HCT116 (cell line): ENCODE measurements at places on chromosomes 1 and 21. TPM values are rescaled to one million over a fixed set of nuclear protein-coding genes. Genes with fewer than 3 reads are reported as not detected.
A peak's percentile ranks its signal among the peaks of the same experiment; 100 is the strongest.

GRCh38 chr21:28090546-28090945, 902.1 kb downstream of the LTN1 start:
- no peak overlapping the region for H3K27ac ChIP-seq
- H3K4me3 ChIP-seq = no peak overlapping the region
- no peaks in the 10 kb centered on the region for H3K36me3 ChIP-seq
- H3K27me3 ChIP-seq = no peaks in the 10 kb centered on the region
- no peaks in the 10 kb centered on the region for H3K4me1 ChIP-seq

The SERINC2 gene
- total RNA-seq = 50.1 TPM

DNA sequence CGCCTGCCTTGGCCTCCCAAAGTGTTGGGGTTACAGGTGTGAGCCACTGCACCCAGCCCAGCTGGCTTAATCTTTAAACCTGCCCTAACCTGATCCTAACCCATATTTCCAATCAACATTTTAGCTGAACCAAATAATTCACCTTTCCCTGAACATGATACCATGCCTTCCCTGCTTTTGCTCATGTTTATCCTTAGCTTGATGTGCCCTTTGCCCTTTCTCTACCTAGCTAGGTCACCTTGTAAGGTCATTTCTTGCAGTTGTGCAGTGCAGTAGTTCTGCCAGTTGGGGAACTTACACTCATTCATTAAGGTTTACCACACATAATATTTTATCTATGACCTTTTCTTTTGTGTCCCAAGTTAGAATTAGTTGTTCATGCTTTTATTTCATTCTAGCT, 5.3 kb downstream of the UAP1 start:
- H3K4me3 ChIP-seq = no peak overlapping the region
- peaks cover 13% of the 10 kb centered on the region; the same call in 1 of the 2 replicates for H3K36me3 ChIP-seq
- no peak overlapping the region for H3K27ac ChIP-seq
- no peaks in the 10 kb centered on the region for H3K27me3 ChIP-seq
- DNase-seq = no peak

DNA sequence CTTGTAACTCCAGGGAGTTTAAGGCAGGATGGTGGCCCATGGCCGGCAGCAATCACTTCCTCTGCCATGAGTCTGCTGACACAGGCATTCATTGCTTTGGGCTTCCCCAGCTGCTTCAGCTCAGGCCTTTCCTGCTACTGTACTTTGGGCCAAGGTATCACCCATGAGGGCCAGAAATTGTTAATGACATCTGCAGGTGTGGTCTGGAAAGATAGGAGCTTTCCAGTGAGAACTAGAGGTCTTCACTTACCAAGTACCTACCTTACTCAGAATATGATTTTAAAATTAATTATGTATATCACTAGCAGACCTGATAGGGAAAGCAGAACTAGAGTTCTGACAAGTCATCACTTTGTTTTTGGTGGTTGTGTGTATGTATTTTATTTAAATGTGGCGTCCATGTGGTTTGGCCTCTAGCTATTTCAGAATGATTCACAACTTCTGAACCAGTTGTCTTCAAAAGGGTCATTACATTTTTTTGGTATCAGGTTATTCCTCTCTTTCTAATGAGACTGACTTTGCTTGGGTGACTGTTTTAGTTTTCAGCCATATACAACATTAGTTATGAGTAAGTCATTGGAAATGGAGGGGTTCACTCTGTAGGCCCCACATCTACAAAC, 2.7 kb downstream of the RGL1 start:
- no peak overlapping the region for H3K27ac ChIP-seq
- H3K4me3 ChIP-seq = no peak overlapping the region
- no peaks in the 10 kb centered on the region for H3K36me3 ChIP-seq
- no peaks in the 10 kb centered on the region for H3K27me3 ChIP-seq

The CELA2A gene
- 1.6 TPM for total RNA-seq

DNA sequence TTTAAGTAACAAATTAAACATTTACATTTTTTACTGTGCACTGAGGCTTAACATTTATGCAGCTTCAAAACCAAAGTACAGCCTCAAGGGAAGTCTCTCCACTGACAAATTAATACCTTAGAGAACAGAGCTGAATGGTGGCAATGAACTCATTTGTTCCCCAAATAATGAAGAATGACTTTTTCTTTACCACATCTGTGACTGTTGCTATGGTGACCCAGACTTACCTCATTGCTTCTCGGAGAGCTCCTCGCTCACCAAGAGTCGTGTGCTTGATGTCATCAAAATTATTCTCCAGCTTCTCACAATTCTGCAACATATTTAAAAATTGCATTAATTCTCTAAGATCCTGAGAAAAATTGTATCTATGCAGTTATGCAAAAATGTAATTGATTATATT, 92.9 kb downstream of the DPYD start:
- H3K4me1 ChIP-seq = no peaks in the 10 kb centered on the region
- H3K27me3 ChIP-seq = no peaks in the 10 kb centered on the region
- H3K4me3 ChIP-seq = no peak overlapping the region
- no peak for DNase-seq
- H3K27ac ChIP-seq = no peak overlapping the region
- no peaks in the 10 kb centered on the region for H3K36me3 ChIP-seq

DNA sequence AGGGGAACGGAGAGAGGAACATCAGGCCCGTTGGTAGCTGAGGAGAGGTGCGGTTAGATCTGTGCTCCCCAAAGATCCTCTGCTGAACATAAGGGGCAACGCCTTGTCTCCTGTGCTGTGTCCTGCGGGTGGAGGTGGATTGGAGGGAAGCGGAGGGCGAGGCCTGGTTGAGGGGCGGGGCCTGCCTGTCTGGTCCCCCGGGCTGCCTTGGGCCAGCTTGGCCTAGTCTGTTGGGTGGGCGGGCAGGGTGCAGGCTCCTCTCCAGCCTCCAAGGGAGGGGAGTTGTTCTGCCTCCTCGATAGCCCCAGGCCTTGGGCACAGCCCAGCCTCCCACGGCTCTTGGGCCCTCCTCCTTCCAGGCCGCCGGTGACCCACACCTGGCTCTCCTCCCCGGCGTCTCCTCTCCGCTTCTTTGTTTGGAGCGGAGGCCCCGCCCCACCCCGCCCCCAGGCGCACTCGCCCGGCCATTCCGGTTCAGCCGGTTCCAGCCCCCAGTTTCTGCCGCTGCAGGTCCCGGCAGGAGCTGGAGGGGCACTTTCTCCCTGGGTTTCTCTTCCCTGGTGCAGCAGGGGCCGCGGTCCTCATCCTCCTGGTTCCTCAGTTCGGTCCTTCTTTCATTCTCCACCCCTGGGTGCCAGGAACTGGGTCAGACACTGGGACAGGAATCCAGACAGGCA, 19.4 kb downstream of the PTPRF start:
- H3K27ac ChIP-seq = peak overlapping the region; percentile 81
- H3K36me3 ChIP-seq = peaks cover 7% of the 10 kb centered on the region
- H3K4me3 ChIP-seq = peak overlapping the region; percentile 55
- peaks cover 51% of the 10 kb centered on the region for H3K4me1 ChIP-seq

The S100A9 gene
- total RNA-seq = 0.59 TPM

DNA sequence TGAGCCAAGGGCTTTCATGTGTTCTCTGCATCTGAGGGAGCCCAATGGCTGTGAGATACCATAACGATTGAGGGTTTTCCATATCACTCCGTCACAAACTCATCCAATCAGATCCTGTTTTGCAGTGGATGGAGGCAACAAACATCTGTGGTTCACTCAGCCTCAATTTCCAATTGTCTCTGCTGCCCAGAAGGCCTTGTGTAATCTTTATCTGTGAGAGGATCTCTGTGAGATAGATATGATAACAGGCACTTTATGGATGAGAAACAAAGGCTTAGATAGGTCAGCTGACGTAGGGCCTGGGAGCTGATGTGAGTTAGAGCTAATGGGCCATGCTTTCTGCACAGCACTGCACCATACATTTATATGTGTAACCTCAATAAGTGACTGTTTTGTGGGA, 3.3 kb upstream of the MTARC1 start:
- no peak overlapping the region for H3K4me3 ChIP-seq
- no peaks in the 10 kb centered on the region for H3K36me3 ChIP-seq
- H3K4me1 ChIP-seq = peaks cover 9% of the 10 kb centered on the region
- DNase-seq = no peak
- H3K27ac ChIP-seq = no peak overlapping the region

The MCOLN2 gene
- total RNA-seq = 11.3 TPM

The AADACL4 gene
- not detected for total RNA-seq

The OR2L8 gene
- total RNA-seq = not detected

GRCh38 chr1:43302201-43302600, 1.4 kb downstream of the TIE1 start:
- no peak for DNase-seq
- no peaks in the 10 kb centered on the region for H3K27me3 ChIP-seq
- no peak overlapping the region for H3K27ac ChIP-seq
- H3K4me1 ChIP-seq = peaks cover 7% of the 10 kb centered on the region; the same call in 1 of the 2 replicates
- no peak overlapping the region for H3K4me3 ChIP-seq

DNA sequence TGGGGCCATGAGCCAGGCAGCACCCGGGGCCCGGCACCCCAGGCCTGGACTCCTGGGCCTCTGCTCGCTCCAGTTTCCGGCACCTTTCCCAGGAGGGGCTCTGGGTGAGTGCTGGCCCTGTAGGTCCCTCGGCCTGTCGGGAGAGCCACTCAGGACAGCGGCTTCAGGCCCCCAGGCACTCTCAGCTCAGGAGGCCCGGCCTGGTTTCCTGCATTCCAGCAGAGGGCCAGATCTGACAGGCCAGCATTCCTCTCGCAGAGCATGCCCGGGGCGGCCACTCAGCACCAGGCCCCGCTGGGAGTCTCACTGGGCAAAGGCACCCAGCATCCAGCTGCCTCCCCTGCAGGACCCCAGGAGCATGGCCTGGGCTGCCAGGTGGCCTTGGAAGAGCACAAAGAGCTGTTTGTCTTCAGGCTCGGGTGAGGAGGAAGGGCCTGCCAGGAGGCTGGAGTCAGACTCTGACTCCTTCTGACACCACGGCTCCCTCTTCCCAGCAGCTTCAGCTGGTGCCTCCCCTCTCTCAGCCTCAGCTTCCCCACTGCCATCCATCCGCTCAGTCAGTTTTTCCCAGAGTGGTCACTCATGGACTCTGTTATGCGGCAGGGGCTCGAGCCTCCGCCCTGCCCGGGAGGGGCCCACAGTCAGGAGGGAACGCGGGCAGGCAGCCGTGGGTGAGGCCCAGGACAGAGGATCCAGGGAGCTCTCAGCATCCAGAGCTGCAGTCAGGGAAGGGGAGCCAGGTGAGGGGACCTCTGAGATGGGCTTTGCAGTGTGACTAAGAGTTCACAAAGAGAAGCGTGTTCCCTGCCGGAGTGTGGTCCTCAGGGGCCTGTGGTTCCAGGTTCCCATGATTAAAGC, 51.7 kb downstream of the WNT9A start:
- H3K4me3 ChIP-seq = no peak overlapping the region
- no peaks in the 10 kb centered on the region for H3K27me3 ChIP-seq
- H3K4me1 ChIP-seq = peaks cover 27% of the 10 kb centered on the region
- no peak overlapping the region for H3K27ac ChIP-seq
- no peaks in the 10 kb centered on the region for H3K36me3 ChIP-seq
- DNase-seq = no peak

GRCh38 chr1:42968654-42969053, 10.0 kb upstream of the SLC2A1 start:
- H3K27ac ChIP-seq = no peak overlapping the region
- no peaks in the 10 kb centered on the region for H3K27me3 ChIP-seq
- DNase-seq = no peak

GRCh38 chr1:75130865-75131564, 3.2 kb upstream of the LHX8 start:
- no peaks in the 10 kb centered on the region for H3K4me1 ChIP-seq
- no peak overlapping the region for H3K27ac ChIP-seq
- no peak for DNase-seq
- 0 out of 2 replicates have a peak, but pooled peaks cover 4% of the 10 kb centered on the region for H3K27me3 ChIP-seq
- H3K36me3 ChIP-seq = no peaks in the 10 kb centered on the region

GRCh38 chr1:51936531-51936930, 54.0 kb downstream of the RAB3B start:
- H3K27ac ChIP-seq = no peak overlapping the region
- no peak overlapping the region for H3K4me3 ChIP-seq
- no peaks in the 10 kb centered on the region for H3K36me3 ChIP-seq
- no peak for DNase-seq
- peaks cover 4% of the 10 kb centered on the region; the same call in 1 of the 2 replicates for H3K4me1 ChIP-seq

The BEST4 gene
- 0.52 TPM for total RNA-seq

DNA sequence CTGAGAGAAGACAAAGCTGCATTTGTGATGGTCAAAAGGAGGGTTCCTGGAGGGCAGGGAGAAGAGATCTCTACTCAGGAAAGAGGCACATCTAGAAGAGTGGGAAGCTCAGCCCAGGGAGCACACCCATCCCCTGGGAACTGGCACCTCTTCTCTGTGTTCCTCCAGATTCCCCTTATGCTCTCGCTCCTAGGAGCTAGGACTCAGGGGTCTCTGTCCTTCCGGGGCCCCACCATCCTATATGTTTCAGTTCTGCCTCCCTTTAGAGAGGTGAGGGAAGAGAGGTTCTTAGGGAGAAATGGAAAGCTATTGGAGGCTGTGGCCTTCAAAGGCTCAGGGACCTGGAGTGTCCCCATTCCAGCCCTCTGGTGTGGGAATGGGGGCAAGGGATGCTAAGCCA, 4.6 kb upstream of the PPM1J start:
- H3K27me3 ChIP-seq = no peaks in the 10 kb centered on the region
- H3K4me3 ChIP-seq = no peak overlapping the region
- peaks cover 24% of the 10 kb centered on the region for H3K4me1 ChIP-seq
- H3K36me3 ChIP-seq = no peaks in the 10 kb centered on the region
- no peak for DNase-seq

GRCh38 chr1:41149570-41149969, 92.5 kb downstream of the SCMH1 start:
- no peaks in the 10 kb centered on the region for H3K27me3 ChIP-seq
- no peaks in the 10 kb centered on the region for H3K36me3 ChIP-seq
- no peak overlapping the region for H3K27ac ChIP-seq
- no peak for DNase-seq
- H3K4me3 ChIP-seq = no peak overlapping the region
- no peaks in the 10 kb centered on the region for H3K4me1 ChIP-seq

- H3K27me3 ChIP-seq = no peaks in the 10 kb centered on the region
- no peak for DNase-seq
- no peaks in the 10 kb centered on the region for H3K36me3 ChIP-seq
- H3K4me1 ChIP-seq = peaks cover 14% of the 10 kb centered on the region
- H3K27ac ChIP-seq = no peak overlapping the region
- no peak overlapping the region for H3K4me3 ChIP-seq
These were observed 5.4 kb downstream of the TRIM62 start for GRCh38 chr1:33176362-33176850.

DNA sequence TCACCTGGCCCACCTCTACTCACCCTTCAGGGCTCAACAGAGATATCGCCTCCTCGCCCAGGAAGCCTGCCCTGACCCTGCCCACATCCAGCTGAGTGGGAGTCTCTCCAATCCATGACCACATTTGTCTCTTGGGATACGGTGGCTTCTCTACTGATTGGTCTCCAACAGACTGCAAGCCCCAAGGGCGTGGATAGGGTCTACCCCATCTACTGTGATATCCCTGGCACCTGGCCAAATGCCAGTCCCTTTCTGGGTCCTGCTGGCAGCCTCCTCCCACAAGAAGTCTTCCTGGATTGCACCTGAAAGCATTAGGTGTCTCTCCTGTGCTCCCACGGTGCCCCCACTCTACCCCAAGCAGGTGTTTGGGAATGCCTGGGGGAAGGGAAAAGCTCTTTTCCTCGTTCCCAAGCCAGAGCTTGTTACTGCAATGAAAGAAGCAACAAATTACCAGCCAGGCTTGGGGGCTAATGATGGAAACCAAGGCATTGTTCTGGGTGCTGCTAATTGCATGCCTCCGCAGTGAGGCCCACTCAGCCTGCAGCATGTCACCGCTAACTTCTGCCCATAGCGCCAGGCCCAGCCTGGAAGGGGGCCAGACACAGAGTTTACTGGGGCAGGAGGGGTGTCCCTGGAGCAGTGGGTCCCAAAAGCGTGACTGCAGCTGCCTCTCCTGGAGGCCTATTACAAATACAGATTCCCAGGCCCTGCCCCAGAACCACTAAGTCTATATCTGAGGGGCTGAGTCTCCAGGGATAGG, 90.7 kb upstream of the IFFO2 start:
- DNase-seq = no peak
- H3K27ac ChIP-seq = no peak overlapping the region
- H3K4me3 ChIP-seq = no peak overlapping the region
- peaks cover 4% of the 10 kb centered on the region; the same call in 1 of the 2 replicates for H3K4me1 ChIP-seq
